Thoracic aorta endothelial cell (primary cell): ENCODE measurements at places on chromosomes 2 and 18. TPM values are rescaled to one million over a fixed set of nuclear protein-coding genes. Genes with fewer than 3 reads are reported as not detected.

The POTEI gene
- 0.07 and 0.66 TPM in 2 replicates for total RNA-seq

The TGFA gene
- 0.22 and 0.66 TPM in 2 replicates for total RNA-seq

The VWC2L gene
- not detected in 2 replicates for total RNA-seq

The ALKAL2 gene
- total RNA-seq: not detected in 2 replicates

The COL5A2 gene
- 81.4 and 156 TPM in 2 replicates for total RNA-seq

The CFC1 gene
- not detected in 2 replicates for total RNA-seq

The SPP2 gene
- total RNA-seq: not detected in 2 replicates
